Mesothelial cell of epicardium (in vitro differentiated cells): ENCODE measurements at places on chromosomes 5 and 9. TPM values are rescaled to one million over a fixed set of nuclear protein-coding genes. Genes with fewer than 3 reads are reported as not detected.

ST8SIA4 gene
- 6.6 to 9.7 TPM (median 9.6 TPM) in 3 replicates for total RNA-seq

CORO2A gene
- total RNA-seq, result 5.9 to 6.3 TPM (median 5.9 TPM) in 3 replicates

GRCh38 chr5:107450531-107450930, 220.2 kb downstream of the EFNA5 start:
- DNase-seq, result no peak

- no peak for DNase-seq
These were observed 22.5 kb upstream of the CCNH start for GRCh38 chr5:87435144-87435694.

DNA sequence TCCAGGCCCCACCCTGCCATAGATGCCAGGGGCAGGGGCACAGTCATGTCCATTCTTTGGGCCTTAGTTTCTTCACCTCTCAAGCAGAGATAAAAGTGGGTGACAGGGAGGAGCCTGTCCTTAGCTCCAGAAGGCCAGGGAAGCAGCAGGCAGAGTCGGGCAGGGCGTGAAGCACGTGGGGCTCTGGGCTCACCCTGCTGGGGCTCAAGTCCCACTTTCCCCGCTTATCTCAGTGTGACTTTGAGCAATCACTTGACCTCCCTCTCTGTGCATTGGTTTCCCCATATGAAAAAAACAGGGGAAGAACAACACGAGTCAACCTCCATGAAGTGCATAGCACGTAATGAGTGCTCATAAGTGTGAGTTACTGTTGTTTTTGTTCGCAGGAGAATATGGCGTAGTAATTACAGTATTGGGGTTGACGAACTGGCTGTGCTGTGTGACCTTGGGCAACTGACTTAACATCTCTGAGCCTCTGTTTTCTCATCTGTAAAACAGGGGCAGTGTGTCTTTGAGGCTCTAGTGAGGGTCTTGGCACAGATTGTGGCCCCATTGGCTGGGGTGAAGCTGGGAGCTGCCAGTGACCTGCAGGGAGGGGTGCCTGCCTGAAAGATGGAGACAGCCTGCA, 39.9 kb upstream of the HAND1 start:
- no peak for DNase-seq

- no peak for DNase-seq
These were observed 299.4 kb upstream of the RASA1 start for GRCh38 chr5:86968301-86968753.

DNA sequence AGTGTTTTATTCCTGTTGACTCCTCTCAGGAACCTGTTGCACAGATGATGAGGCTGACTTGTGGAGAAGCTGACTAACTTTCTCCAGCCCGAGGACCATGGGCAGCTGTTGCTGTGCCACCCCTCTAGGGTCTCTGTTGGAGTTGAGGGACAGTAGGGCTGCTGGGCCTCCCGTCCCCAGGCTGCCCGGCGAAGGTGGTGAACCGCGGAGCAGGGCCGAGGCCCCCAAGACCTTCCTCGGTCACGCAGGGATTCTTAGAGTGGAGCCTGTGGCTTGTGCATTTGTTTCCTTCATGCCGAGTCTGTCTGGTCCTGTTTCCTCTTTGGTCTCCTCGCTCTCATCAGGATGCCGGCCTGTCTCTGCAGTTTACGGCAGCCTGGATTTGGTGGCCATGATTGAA, 40.2 kb downstream of the CACNA1B start:
- DNase-seq, result no peak

- no peak for DNase-seq
These were observed 22.5 kb upstream of the CAMK4 start for GRCh38 chr5:111201705-111202104.

GRCh38 chr9:98081477-98082219, 25.1 kb downstream of the NANS start:
- DNase-seq, result no peak

DNA sequence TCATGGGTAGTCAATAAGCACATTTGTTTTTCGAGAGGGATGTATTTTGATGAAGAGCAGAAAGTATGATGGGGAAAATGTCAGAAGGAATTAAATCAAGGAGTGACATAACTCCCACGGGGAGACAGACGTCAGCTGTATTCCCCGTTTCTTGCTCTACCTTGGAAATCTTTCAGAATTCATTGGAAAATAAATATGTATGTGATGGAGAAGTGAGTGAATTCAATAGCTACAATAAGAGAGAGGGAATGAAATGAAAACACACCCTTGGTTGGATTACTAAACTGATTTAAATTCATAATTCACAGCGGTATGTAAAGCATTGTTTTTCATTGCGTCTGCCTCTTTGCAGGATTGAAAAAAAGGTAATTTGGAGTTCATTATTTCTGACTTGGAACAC, 209.7 kb upstream of the KLF4 start:
- no peak for DNase-seq

- DNase-seq, result no peak
These were observed 2.8 kb downstream of the CCDC152 start for GRCh38 chr5:42759456-42759855.
